ENCODE measurements at places on chromosomes 16 and 17.

DNA sequence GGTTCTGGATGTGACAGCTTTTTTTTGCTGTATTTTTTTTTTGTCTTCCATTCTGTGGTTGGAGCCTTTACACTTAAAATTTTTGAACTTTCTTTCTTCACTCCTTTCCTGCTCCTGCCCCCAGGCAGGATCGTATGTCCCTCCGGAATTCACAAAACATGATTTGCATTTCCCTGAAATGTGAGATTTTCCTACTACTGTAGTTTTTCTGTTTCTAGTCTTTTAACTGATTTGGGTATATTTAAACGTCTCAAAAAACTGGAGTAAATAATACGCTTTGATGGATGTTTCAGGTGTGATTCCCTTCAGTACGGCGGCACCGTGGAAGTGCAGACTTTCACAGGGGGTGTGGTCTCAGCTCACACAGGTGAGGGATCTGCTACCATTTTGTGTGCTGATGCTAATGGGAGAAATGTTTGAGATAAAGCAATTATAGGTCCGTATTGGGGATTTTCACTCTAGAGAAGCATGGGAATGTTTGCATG, 686 bp downstream of the SRCAP start:
- DNase-seq = no peak

GRCh38 chr17:43588664-43589435, 42.7 kb upstream of the ETV4 start:
- DNase-seq = no peak

DNA sequence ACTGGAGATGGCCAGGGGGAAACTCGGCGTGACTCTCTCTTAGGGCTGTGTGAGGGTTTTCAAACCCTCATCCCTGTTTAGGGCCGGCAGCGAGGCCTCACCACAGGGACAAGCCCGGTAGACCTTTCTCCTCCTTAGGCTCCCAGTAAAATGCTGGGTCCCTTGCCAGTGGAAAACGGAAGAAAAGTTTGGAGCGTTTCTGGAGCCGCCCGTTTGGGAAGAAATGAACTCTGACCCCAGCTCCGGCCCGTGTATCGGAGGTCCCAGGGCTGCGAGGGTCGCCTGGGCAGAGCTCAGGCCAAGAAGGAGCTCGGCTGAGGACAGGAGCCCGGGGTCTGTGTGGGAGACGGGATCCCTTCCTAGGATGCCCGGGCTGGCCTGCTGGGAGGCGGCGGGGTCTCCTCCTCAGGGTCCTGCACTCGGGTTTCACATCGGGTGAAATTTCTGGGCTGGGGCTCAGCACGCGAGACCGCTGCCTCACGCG, 23.2 kb downstream of the ZNF213 start:
- DNase-seq = no peak

DNA sequence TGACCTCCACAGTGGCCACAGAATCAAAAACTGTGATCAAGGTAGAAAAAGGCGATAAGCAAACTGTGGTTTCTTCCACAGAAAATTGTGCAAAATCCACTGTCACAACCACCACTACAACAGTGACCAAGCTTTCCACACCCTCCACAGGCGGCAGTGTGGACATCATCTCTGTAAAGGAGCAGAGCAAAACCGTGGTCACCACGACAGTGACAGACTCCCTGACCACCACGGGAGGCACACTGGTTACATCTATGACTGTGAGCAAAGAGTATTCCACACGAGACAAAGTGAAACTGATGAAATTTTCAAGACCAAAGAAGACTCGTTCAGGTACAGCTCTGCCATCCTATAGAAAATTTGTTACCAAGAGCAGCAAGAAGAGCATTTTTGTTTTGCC, 83.6 kb downstream of the C17orf58 start:
- no peak for DNase-seq

GRCh38 chr17:82816358-82816757, 23.5 kb downstream of the ZNF750 start:
- no peak for DNase-seq

DNA sequence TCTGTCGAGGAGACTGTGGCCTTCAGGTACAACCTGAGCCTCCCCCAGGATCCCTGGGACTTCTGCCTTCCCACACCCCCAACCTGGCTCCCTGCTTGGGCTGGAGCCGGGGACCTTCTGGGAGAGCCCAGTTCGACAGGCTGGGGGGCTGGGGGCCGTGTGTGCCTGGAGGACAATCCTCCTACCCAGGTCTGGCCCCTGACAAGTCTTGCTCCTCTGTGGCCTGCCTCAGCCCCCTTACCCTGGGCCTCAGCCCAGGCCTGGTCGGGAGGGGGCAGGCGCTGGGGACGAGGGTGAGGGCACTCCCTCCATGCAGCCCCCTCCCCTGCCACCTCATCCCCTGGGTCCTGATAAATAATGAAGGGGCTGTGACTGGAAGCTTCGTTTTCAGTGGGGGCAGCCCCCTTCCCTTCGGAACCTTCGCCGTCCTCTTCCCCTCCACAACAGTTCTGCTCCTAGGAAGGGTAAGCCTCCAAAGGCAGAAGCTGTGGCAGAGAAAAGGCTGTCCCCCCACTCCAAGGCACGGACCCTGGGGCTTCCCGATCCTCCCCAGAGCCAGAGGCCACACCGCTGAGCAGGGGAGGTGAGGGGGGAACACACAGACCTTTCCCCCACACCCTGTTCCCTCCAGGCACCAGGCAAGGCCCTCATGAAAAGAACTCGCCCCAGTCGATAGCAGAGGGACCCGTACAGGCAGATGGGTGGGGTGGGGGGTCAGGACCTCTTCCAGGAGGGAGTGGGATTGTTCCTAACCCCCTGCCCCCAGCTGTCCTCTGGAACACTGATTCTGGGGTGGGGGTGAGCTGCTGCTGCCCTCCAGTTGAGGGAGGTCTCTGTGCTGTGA, 5.0 kb upstream of the BAHCC1 start:
- DNase-seq = no peak

GRCh38 chr17:44988044-44988942, 20.2 kb upstream of the C1QL1 start:
- no peak for DNase-seq

DNA sequence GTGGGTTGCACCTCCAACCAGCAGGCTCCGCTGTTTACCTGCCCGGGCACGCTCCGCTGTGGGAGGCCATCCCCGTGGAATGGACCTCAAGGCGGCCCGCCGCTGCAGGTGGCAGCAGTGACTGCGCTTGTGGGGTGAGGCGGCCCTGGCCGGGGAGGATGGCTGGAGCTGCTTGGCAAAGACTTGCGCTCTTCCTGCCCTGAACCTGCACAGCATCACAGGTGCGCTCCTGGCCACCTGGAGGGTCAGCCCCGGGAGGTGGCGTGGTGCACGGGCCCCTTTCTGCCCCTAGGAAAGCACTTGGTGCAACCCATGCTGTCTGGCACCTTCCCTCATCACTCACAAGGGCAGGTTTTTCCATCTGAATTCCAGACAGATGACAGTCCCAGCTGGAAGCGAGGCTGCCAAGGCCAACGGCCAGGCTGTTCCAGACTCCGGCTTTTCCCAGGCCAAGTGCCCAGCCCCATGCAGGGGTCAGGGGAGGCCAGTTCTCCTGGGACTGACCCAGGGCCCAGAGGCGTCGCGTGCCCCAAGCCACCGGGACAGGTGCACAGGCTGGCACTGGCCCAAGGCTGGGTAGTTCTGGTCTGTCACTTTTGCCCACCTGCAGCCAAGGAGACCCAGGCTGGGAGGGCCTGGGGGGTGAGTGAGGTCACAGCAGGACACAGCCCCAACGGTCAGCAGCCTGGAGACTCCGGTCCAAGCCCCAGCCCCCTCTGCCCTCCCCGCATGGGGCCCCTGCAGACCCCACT, 13.3 kb downstream of the UTS2R start:
- no peak for DNase-seq

DNA sequence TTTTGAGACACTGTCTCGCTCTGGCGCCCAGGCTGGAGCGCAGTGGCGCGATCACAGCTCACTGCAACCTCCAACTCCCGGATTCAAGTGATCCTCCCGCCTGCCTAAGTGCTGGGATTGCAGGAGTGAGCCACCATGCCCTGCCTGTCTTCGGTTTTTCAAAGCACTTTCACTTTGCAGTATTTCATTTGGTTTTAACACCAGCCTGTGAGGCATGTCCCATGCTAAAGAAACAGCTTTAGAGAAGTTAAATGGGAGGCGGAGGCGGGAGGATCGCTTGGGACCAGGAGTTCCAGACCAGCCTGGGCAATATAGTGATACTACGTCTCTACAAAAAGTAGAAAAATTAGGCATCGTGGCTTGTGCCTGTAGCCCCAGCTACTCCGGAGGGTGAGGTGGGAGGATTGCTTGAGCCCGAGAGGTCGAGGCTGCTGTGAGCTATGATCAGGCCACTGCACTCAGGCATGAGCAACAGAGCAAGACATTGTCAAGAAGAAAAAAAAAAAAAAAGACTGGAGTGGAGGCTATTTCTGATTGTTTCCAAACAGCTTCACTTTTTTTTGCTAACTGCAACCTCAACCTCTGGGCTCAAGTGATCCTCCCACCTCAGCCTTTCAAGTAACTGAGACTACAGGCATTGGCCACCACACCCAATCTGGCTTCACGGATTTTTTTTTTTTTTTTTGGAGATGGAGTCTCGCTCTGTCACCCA, 1.3 kb downstream of the METTL23 start:
- DNase-seq = no peak

- no peak for DNase-seq
Observed at GRCh38 chr16:57141822-57142631, 43.8 kb downstream of the PSME3IP1 start.

- DNase-seq = no peak
Observed at GRCh38 chr17:49891271-49891670, 43.4 kb upstream of the TAC4 start.

- DNase-seq = no peak
Observed at GRCh38 chr17:20141198-20141972, 132.2 kb downstream of the SPECC1 start.

GRCh38 chr17:74677558-74678466, 34.9 kb downstream of the CD300LF start:
- DNase-seq = no peak

- no peak for DNase-seq
Observed at GRCh38 chr17:799261-799660, 17.1 kb downstream of the MRM3 start.

GRCh38 chr17:73646409-73647300, 2.4 kb upstream of the SDK2 start:
- no peak for DNase-seq

DNA sequence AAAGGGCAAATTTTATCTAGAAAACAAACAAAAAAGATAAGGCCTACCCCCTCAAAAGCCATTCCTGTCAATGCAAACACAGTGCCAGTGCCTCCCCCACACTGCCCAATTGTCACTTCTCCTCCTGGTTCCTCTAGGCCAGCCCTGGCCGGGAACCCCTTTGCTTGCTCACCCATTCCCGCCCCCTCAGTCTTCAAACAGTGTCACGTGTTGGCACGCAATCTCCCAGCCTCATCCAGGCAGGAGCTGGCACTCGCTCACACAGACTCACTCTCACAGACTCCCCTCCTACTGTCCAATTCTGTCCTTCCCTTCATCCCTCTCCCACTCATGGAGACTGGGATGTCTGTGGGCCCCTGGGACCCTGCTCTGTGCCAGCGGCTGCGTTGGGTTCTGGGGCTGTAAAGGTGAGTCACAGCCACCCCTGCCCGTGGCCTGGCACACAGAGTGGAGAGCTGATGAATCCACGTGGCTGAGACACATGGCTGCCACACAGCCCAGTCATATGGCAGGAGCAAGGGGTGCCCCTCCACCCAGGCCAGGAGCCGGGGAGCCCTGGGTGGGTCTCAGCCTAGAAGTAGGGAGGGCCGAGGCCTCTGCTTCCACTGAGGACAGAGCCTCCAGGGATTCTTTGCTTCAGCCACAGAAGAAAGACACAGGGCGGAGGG, 54.8 kb downstream of the VAC14 start:
- DNase-seq = no peak

- no peak for DNase-seq
Observed at GRCh38 chr16:4101421-4102219, 14.6 kb downstream of the ADCY9 start.

DNA sequence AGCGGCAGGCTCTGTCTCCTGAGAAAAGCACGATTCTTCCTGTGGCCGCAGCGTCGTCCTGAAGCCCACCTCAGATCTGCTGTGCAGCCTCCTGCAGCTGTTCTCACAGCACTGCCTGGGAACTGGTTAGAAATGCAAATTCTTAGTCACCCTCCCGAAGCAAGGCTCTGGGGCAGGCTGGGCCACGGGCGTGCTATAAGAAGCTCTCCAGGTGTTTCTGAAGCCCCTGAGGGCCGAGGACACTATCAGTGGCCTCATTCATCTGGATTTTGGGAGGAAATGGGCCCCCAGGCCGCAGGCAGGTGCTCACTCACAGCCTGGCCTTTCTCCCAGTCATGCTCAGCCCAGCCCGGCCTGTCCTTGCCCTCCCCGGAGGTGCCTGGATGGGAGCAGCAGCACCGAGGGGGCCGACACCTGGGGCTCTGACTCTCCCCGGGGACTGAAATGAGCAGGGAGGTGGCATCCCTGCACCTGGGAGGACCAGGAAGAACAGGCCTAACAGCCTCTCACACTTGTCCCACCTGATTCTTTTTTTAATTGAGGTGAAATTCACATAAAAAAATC, 10.4 kb upstream of the NLRC3 start:
- no peak for DNase-seq

DNA sequence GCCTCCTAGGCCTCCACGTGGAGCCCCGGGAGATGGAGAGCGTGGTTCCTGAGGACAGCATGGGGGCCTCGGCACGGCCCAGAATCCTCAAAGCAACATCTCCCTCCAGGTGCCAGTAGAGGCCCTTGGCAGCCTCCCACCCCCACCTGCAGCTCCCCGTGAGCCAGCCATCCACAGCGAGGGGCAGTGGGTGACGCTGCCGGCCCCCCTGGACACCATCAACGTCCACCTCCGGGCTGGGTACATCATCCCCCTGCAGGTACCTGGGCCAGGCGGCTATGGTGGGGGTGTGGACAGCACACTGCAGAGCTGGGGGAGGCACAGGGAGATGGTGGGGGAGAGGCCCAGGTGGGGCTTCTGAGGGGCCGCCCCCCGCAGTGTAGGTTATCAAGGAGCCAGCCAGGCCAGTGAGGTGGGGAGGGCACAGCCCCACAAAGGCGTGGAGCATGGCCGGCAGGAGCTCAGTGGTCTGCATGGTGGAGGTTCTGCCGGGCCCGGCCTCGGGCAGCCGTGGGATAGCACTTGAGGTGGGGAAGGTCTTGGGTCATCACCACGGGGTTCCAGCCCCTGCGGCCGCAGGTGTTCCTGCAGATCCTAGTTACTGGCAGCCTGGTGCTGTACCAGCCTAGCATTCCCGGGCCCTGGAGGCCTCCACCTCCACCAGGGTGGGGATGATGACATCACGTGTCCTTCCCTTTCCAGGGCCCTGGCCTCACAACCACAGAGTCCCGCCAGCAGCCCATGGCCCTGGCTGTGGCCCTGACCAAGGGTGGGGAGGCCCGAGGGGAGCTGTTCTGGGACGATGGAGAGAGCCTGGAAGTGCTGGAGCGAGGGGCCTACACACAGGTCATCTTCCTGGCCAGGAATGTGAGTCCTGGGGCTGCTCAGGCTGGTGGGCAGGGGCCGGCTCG, 16.4 kb downstream of the GAA start:
- DNase-seq = no peak

DNA sequence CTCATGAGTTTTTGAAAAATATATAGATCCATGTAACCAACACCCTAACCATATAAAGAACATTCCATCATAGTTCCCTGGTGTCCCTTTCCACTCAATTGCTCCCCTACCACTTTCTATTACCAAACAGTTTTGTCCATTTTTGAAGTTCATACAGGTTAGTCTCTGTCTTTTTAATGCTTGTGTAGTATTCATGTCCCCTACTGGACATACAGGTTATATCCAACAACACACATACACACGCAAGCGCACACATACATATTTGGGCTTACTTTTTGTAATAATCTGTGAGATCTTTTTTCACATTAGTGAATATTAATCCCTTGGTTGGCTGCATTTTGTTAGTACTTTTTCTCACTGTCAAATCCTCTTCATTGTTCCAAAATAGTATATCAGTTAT, 6.4 kb downstream of the CRYBA1 start:
- DNase-seq = no peak

- no peak for DNase-seq
Observed at GRCh38 chr16:2955779-2956578, 8.1 kb upstream of the KREMEN2 start.

All from fibroblast of skin of left quadriceps (primary cell).